ENCODE measurements at places on chromosomes 7 and 10.

GRCh38 chr10:102188298-102188940 lies 36.2 kb downstream of the NOLC1 start:
- peaks cover 5% of the 10 kb centered on the region for H3K4me1 ChIP-seq
- peak overlapping the region; percentile 58 for H3K27ac ChIP-seq
- DNase-seq, result no peak
- peaks cover 2% of the 10 kb centered on the region for H3K36me3 ChIP-seq
- no peaks in the 10 kb centered on the region for H3K27me3 ChIP-seq
- peak overlapping the region; percentile 40 for H3K4me3 ChIP-seq

- no peak for DNase-seq
- no peaks in the 10 kb centered on the region for H3K27me3 ChIP-seq
- H3K27ac ChIP-seq, result no peak overlapping the region
Measured at GRCh38 chr7:111238886-111239285, 148.0 kb downstream of the LRRN3 start.

- H3K27ac ChIP-seq, result no peak overlapping the region
- H3K4me1 ChIP-seq, result peaks cover 9% of the 10 kb centered on the region
- H3K27me3 ChIP-seq, result no peaks in the 10 kb centered on the region
- no peak overlapping the region for H3K4me3 ChIP-seq
Measured at GRCh38 chr10:60444494-60445064, 54.9 kb upstream of the ANK3 start.

DNA sequence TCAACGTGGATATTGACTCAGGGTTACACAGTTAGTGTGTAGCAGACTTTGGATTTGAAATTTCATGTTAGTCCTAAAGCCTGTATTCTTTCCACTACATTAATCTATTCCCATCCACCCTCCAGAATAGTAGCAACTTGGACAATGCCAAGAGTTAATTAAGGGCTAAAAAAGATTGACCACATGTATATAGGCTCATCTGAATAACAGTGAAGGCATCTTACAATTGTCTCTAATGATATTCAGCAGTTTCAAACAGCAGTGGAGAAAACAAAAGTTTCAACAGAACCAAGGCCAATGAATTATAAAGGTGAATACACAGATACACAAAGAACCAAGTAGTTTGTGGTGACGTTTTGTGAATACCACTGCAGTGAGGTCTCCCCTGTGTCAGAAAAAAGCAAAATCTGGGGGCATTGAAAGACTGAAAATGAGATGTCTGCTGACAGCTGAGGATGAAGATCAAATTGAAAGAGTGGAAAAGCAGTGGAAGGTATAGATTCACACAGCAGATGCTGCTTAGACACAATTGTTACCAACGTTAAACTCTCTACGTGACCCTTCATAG lies 202.8 kb downstream of the SEMA3E start:
- H3K27ac ChIP-seq, result no peak overlapping the region
- H3K36me3 ChIP-seq, result no peaks in the 10 kb centered on the region
- no peak overlapping the region for H3K4me3 ChIP-seq
- no peaks in the 10 kb centered on the region for H3K27me3 ChIP-seq
- no peaks in the 10 kb centered on the region for H3K4me1 ChIP-seq

DNA sequence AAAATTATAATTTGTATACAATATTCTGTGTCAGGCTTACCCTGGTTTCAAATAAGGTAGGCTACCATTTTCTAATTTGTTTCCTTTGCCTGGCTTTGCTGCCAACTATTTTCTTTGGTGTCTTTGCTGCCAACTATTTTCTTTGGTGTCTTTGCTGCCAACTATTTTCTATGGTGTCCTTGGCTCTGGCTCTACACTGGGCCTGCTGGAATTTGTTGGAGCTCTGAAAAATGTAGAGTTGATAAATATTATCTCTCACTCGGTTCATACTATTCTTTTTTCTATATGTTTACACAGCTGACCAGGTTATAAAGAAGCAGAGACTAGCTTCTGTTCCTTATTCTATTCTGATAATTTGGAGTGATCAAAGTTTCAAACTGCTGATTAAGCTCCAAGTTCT lies 768.0 kb upstream of the PHF14 start:
- H3K27ac ChIP-seq, result no peak overlapping the region
- H3K27me3 ChIP-seq, result no peaks in the 10 kb centered on the region
- no peak overlapping the region for H3K4me3 ChIP-seq
- no peak for DNase-seq
- H3K36me3 ChIP-seq, result no peaks in the 10 kb centered on the region
- H3K4me1 ChIP-seq, result no peaks in the 10 kb centered on the region

DNA sequence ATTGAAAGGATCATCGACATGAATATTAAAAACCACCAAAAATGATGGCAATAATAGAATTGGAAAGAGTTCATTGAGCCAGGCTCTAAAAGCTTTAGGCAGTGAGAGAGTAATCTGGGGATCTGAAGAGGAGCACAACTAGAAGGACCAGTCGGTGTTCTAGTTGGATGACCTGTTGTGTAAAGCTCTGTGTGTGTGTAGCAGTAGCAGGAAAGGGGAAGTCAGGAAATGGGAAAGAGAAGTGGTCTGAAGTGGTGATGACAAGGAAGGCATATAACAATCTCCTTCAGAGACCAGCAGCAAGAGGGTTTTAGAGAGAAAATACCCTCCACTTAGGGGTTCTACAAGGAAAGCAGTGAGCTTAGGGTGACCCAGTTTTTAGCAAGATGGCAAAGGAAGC lies 539.2 kb downstream of the HTR7 start:
- no peak overlapping the region for H3K4me3 ChIP-seq
- no peaks in the 10 kb centered on the region for H3K4me1 ChIP-seq
- DNase-seq, result no peak
- no peaks in the 10 kb centered on the region for H3K27me3 ChIP-seq
- peaks cover 2% of the 10 kb centered on the region for H3K36me3 ChIP-seq

DNA sequence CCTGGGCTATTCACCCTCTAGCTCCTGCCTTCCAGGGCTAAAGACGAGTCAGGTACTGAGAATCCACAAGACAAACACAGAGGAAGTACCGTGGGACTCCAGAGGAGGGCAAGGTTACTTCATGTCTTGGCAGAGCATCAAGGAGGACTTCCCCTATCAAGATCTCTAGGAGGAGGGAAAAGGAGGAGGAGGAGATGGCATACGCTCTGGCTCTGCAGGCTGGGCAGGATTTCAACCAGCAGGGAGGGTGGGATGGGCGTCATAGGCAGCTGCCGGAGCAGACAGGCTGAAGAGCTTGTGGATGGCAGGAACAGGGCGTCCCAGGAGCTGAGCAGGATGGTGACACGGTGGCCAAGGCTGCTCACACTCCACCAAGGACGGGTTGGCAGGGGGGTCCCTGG lies 21.3 kb downstream of the MDH2 start:
- no peak for DNase-seq
- H3K4me3 ChIP-seq, result no peak overlapping the region
- no peaks in the 10 kb centered on the region for H3K27me3 ChIP-seq
- no peaks in the 10 kb centered on the region for H3K4me1 ChIP-seq
